ENCODE measurements at places on chromosomes 12 and 14.

- no peak for DNase-seq
These were observed 16.0 kb downstream of the EIF2B2 start for GRCh38 chr14:75018694-75019093.

DNA sequence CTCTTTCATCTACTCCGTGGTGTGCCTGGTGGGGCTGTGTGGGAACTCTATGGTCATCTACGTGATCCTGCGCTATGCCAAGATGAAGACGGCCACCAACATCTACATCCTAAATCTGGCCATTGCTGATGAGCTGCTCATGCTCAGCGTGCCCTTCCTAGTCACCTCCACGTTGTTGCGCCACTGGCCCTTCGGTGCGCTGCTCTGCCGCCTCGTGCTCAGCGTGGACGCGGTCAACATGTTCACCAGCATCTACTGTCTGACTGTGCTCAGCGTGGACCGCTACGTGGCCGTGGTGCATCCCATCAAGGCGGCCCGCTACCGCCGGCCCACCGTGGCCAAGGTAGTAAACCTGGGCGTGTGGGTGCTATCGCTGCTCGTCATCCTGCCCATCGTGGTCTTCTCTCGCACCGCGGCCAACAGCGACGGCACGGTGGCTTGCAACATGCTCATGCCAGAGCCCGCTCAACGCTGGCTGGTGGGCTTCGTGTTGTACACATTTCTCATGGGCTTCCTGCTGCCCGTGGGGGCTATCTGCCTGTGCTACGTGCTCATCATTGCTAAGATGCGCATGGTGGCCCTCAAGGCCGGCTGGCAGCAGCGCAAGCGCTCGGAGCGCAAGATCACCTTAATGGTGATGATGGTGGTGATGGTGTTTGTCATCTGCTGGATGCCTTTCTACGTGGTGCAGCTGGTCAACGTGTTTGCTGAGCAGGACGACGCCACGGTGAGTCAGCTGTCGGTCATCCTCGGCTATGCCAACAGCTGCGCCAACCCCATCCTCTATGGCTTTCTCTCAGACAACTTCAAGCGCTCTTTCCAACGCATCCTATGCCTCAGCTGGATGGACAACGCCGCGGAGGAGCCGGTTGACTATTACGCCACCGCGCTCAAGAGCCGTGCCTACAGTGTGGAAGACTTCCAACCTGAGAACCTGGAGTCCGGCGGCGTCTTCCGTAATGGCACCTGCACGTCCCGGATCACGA is 2.2 kb downstream of the SSTR1 start:
- peak; percentile 78 for DNase-seq

DNA sequence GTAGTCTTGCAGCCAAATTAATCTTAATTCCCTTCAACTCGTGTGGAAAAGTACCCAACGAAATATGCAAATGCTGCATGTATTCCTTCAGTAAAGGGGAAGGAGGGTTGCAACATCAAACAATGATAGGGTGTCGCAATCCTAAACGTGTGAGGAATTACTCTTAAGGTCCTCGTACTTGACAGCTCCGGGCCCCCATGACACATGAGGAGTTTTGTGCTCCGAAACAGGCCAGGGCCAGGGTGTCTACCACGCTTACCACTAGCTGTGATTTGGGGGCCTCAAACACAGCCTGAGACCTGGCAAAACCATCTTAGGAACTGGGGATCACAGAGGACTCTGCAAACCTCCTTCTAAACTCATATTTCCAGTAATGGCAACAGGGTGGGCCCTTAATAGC is 20.4 kb downstream of the FOS start:
- peak; percentile 55 for DNase-seq

DNA sequence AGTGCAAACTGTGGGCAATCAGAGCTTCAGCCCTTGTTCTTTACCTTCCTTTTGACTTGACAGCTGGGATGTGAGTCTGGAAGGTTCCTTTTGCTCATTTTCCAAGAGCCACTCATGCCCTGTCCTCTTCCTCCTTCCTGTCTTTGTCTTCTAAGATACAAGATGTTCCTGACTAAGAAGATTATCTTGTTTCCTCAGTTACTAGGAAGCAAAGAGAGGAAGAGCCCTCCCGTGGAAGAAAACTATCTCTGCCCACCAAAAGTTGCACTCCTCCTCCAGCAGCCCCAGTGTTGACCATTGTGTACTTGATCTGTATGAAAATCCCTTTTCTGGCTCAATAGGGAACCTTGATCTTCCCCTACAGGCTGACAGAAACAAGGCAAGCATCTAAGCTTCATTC is 138.0 kb downstream of the C12orf75 start:
- DNase-seq = no peak

DNA sequence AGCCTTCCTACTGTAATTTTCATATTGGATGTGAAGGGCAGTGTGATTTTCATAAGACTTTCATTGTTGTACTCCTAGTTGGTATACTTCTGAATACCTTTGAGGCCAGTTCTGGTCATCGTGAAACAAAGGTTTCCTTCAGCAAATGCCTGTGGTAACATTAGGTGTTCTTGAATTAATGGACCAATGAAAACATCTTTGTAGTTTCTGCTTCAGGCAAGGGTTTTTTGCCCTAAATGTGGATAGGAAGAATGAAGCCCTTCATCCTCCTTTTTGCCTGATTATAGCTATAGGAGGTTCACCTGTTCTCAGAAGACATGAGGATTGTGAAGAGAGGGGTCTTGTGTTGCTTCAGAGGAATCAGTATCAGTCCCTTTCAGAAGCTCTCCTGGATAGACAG is 60.7 kb downstream of the PTPN11 start:
- no peak for DNase-seq

- DNase-seq = no peak
These were observed 269.0 kb downstream of the SLC15A4 start for GRCh38 chr12:128554546-128555304.

GRCh38 chr12:127179176-127179575 is 1087.8 kb upstream of the TMEM132C start:
- DNase-seq = peak; percentile 31

GRCh38 chr14:38485026-38485425 is 229.1 kb upstream of the CLEC14A start:
- no peak for DNase-seq

- DNase-seq = peak; percentile 31
These were observed 635 bp downstream of the LTA4H start for GRCh38 chr12:96034621-96035282.

DNA sequence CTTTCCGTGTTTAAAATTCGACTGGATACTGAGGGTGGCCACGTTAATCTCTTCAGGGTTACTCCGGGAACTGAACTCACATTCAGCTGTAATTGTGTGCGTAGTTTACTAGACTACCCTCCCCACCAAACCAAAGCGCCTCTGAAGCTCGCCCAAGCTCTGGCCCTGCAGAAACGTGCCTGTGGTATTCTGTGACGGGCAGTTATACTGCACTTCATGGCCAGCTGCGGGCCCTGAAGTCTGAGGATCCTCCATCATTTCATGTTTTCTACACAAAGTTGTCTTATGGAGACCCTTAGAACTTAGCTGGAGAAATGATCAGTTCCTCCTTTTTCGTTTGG is 688 bp downstream of the ZNF26 start:
- DNase-seq = no peak
